ENCODE measurements at places on chromosomes 7 and 10.

DNA sequence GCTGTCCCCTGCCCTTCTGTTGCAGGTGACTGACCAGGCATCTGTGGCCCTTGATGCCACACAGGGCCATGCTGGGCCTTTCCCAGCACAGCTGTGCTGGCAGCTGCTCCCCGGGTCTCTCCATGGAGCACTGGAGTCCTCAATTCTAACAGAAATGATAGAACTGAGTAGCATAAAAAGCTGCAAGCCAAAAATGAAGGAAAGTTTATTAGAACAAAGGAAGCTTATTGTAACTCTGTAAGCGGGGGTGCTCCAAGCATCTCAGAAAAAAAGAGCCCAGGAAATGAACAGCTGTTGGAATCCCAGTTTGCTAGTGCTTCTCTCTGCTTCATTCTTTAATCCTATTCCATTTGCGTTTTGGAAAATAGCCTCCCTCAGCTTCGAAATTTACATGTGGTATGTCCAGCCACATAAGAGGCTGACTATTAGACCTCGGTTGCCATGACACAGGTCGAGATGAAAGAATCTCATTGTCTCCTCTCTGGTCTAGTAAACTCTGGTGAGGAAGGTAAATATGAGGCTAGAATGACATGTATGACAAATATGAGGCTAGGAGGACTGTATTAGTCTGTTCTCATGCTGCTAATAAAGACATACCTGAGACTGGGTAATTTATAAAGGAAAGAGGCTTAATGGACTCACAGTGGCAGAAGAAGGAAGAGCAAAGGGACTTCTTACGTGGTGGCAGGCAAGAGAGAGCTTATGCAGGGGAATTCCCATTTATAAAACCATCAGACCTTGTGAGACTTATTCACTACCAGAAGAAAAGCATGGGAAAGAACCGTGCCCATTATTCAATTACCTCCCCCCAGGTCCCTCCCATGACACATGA is 23.7 kb downstream of the EPDR1 start:
- peak; percentile 28 for DNase-seq

DNA sequence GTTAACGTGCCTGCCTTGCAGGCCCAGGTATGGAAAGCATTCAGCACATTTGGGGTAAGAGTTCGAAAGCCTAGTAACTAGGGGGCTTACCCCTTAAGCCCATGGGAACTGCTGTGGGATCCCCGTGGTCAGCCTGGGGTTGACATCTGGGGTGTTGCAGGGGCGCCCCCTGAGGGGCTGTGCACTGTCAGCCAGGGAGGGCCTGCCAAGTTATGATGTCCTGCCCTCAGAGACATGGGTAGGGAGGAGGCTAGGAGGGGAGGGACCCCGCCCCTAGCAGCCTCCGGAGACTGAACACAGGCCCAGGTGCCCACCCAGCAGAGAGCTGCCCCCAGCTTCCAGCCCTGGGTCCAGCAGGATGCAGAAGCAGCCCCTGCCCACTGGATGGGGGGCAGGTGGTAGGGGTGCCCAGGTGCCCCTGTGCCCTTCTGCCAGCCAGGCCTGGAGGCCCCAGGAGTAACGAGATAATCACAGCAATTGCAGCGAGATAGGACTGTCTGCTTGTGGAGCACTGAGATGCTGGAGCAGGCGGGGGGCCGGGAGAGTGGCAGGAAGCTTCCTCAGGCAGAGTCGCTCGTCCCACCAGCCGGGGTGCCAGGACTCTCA is 153.3 kb downstream of the UBE2H start:
- no peak for DNase-seq

DNA sequence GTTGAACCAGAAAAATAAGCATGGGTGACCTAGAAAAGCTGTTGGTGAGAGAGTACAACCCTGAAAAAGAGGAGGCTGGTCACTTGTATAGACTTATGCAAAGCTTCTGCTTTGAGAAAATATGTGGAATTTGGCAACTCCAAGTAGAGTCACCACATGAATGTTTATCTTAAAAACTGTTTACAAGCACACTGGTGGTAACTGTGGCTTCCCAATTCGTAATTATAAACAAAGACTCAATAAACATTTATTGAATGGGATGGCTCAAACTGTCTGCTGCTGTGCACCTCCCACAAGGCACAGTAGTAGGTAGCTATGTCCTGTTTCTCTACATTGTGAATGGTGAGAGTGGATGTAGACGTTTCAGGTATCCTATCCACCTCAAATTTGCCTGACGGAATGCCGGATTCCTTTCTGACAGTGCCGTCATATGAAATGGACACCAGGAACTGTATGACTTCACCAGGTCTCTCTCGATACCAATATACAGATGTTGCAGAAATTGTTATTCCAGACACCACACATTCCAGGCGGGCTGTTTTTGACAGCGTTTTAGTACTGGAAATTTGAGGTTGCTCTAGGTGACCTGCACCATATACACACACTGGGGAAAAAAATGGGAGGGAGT is 43.4 kb upstream of the TARP start:
- no peak for DNase-seq

GRCh38 chr7:120303105-120303504 is 30.1 kb downstream of the KCND2 start:
- DNase-seq = no peak
